Mesothelial cell of epicardium (in vitro differentiated cells): ENCODE measurements at places on chromosomes 3 and 15. TPM values are rescaled to one million over a fixed set of nuclear protein-coding genes. Genes with fewer than 3 reads are reported as not detected.

DNA sequence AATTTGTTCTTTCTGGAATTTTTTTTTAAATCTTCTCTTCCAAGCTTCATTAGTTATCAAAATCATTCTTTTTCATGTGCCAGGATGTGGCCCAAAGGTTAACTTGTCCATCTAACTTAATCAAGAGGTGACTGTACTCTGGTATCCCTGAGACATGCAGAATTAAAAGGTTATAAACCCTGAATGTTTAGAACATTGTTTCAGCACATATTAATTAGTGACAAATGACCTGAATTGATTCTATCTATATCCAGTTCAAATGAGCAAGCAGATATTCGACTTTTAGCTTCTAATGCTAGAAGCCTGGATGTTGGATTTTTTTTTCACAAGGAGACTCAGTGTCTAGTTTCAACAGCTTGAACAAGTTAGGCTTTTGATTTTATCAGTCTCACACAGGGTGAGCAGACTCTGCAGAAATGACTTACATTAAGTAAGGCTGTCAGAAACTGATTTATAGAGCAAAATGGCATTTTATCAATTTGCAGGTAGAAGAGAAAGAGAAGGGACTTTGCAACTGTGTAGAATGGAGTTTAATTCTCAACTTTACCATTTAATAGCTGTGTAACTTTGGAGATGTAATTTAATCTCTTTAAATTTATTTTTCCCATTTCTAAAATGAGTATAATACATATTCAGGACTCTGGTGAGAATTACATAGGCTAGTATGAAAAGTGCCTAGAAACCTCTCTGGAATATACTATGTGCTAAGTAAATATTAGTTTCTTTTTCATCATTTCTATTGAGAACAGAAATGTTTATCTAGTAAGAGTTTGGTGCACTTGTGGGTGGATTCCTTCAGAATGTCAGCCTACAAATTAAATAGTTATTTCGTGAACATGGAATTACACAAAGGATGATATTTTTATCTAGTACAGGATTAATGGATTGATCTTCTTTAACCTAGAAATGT, 100.0 kb downstream of the ALCAM start:
- DNase-seq = no peak

- DNase-seq = no peak
Measured at GRCh38 chr3:52446631-52447511, 2.0 kb upstream of the SEMA3G start.

- no peak for DNase-seq
Measured at GRCh38 chr3:188950832-188951489, 220.8 kb upstream of the TPRG1 start.

- DNase-seq = no peak
Measured at GRCh38 chr15:30885814-30886213, 17.9 kb upstream of the FAN1 start.

- peak; percentile 77 for DNase-seq
Measured at GRCh38 chr3:128487813-128488635, 5.0 kb downstream of the GATA2 start.

DNA sequence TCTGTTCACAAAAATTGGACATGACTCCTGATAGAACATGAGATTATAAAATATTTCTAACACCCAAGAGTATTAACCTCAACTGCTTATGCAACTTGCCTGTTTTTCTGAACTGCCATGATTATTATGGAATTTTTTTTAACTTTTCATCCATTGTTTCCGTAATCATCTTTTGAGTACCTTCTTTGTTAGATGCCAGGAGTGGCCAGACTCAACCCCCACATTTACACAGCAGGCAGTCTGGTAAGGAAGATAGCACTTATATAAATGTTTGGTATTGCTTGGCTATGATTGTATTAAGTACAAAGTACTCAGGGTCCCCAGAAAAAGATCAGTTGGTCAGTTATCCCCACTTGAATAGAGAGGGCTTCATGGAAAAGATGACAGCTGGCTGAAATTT, 74.3 kb downstream of the CRYBG3 start:
- no peak for DNase-seq

DNA sequence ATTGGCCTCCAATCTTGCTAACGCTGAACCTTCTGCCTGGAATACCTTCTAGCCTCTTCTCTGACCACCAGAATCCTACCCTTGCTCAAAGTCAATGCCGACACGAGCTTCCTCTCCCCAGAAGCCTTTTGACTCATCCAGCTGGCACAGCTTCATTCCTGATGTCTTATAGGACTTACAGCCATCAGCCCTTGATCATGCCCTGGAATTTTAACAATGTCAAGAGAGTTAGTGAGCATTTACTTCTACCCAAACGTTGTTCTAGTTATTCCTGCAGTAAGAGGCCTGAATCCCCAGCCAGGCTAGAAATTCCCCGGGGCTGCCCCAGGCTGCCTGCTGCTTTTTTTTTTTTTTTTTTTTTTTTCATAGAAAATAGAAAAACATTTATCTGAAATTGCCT, 3.9 kb downstream of the CYP1A2 start:
- DNase-seq = no peak

Gene STAB1
- total RNA-seq = 0.29 to 0.71 TPM (median 0.66 TPM) in 3 replicates

- no peak for DNase-seq
Measured at GRCh38 chr15:36075333-36075732, 504.1 kb upstream of the CDIN1 start.
